Frontal cortex (tissue), 4 donors: ENCODE measurements at places on chromosomes 3 and 15.

- no peak for DNase-seq
Observed at GRCh38 chr15:76181705-76182107, 121.9 kb downstream of the TMEM266 start.

- DNase-seq = no peak
Observed at GRCh38 chr3:61922118-61922517, 360.7 kb downstream of the PTPRG start.

DNA sequence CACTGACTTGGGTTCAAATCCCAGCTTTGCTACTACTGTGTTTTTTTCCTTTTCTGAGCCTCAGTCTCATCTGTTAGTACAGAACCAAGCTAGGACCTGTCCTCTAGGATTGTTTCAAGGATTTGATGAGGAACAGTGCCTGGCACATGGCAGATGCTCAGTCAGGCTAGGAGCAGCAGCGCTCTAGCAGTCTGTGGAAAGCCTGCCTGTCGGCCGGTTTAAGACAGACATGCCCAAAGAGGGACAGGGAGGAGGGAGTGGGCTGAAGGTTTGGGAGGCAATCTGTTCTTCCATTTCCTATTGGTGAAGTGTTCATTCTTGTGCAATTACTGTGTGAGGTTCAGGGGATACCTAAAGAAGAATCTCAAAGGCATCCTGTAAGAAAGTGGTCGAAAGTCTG is 35.1 kb upstream of the RGMA start:
- no peak for DNase-seq

DNA sequence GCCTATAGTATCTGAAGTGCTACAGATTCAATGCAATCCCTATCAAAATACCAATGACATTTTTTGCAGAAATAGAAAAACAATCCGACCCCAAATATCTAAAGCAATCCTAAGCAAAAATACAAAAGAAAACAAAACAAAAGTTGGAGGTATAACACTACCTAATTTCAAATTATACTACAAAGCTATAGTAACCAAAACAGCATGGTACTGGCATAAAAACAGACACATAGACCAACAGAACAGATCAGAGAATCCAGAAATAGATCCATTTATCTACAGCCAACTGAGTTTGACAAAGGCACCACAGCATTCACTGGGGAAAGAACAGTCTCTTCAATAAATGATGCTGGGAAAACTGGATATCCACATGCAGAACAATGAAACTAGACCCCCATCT is 23.8 kb upstream of the CDAN1 start:
- DNase-seq = no peak

DNA sequence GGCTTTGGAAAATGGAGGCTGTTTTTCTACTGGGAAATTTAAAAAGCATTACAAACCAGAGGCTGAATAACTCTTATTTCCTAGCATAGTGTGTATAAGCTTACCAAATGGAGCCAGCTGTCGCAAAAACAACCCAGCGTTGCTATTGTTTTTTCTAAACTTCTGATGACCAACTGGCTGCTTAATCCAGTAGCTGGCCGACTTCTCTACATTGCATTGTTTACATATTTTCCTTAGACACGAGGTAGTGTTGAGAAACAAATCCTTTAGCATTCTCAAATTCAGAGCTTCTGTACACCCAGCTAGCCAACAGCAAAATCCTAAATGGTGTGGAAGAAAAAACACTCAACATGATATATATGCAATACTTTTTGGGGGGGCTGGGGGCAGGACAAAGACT is 161.0 kb upstream of the ADAMTS9 start:
- no peak for DNase-seq

- no peak for DNase-seq
Observed at GRCh38 chr15:83955806-83956265, 279.7 kb upstream of the GOLGA6L4 start.

DNA sequence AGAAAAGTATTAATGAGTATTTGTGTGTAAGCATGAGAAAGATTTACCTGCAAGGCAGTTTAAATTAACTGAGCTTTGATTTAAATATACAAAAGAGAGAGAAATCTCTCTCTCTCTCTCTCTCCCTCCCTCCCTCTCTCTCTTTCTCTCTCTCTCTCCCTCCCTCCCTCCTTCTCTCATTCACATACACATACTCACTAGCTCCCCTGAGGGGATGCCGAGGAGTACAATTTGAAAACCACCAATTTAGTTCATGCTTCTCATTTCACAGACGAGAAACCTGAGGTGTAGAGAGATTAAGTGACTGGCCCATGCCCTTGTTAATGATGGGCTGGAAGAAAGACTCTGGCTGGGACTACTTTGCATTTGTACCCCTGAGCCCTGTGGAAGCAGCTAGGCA is 59.4 kb downstream of the MECOM start:
- no peak for DNase-seq

DNA sequence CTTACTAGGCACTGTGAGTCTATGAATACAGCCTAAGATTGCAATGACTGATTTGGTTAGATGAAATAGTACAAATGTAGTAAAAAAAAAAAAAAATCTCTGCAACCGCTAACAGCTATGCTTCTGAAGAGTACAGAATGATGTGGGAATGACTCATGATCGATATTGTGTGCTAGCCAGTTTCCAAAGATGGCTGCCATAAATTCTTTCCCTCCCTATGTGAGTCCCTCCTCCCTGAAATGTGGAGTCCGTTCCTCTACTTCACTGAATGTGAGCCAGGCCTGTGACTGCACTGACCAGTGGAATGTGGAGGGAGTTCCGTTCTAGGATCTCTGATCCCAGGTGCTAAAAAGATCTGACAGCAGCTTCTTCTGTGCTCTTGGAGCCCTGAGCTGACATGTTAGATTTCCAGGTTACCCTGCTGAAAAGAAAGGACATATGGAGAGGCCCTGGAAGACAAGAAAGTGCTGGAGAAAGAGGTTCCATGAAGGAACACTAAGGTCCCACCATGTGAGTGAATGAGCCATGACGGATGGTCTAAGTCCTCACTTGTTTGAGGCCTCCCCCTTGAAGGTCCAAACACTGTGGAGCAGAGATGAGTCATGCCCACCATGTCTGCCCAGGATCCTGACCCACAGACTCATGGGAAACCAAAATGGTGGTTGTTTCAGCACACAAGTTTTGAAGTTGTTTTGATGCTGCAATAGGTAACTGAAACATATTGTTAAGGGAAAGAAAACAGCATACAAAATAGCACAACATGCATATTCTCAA is 46.3 kb downstream of the DGKG start:
- no peak for DNase-seq

DNA sequence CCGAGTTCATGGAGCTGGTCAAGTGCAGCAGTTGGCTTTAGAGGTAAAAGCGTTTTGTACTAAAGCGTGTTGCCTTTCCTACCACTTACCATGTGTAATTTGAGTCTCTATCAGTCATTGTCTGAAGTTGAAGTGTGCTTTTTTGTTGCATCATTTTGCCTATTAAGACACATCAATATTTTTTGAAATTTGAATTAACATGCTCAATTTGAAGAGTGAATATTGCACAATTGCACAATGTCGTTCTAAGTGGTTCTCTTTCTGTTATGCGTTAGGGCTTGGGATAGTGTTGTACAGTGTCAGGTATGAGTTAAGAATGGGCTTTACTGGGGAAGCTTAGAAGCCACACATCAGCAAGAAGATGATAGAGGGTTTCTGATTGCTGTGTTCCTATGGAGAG is 84.0 kb upstream of the ACKR4 start:
- no peak for DNase-seq

GRCh38 chr3:16033889-16034687 is 140.4 kb upstream of the GALNT15 start:
- no peak for DNase-seq

GRCh38 chr3:72086743-72087087 is 301.8 kb upstream of the PROK2 start:
- DNase-seq = no peak

DNA sequence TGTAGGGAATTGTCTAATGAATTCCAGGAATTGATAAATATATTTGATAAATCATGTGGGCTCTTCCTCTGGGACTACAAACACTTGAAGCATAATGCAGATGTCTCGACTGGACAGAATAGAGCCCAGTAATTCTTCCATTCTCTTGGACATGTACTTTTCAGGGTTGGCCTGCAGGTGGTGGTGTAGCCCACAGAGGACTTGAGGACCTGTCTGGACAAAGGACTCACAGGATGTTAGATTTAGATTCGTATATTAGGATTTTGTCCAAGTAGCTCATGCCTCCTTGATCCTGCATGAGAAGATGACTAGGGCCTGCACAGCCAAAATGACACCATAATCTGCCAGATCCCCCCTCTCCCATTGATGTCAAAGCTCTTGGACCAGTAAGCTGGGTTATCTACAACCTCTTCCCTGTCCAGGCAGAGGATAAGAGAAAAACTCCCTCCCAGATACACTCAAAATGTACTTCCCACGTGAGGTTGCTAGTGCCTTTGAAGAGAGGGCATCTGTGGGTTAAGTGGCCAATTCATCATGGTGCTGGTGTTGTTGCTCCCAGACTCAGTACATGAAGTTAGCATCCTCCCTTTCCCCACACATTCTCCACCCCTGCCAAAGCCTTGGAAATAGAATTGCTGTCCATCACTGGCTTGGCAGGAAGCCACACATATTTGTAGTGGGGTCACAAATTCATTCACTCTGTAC is 88.6 kb upstream of the ZNF280D start:
- peak; percentile 22 for DNase-seq

GRCh38 chr15:44102675-44103254 is 92.3 kb downstream of the FRMD5 start:
- DNase-seq = peak; percentile 22

DNA sequence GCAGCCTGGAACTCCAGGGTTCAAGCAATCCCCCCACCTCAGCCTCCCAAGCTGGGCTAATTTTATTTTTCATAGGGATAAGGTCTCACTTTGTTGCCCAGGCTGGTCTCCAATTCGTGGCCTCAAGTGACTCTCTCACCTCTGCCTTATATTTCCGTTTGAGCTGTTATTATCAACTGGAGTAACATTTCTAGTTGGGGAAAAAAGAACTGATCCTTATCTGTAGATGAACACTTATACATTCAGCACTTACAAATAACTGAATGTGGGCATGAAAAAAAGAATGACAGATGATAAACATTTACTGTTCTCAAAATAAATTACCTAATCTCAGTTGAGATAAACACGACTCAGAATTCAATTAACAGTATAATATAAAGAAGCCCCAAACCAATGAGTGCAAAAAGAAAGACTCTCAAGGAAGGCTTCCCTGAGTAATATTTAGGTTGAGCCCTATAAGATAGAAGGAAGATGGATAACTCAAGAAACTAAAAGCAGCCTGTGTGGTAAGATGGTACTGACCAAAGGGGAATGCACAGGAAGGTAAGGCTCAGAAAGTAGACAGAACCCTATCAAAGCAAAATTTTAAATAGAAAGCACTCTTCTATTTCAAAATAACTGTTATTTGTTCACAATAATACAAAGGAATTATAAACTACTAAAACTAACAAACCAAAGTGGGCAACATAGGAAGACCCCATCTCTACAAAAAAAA is 11.8 kb downstream of the UBE3A start:
- DNase-seq = no peak

- no peak for DNase-seq
Observed at GRCh38 chr15:90044916-90045371, 43.8 kb downstream of the ZNF710 start.

DNA sequence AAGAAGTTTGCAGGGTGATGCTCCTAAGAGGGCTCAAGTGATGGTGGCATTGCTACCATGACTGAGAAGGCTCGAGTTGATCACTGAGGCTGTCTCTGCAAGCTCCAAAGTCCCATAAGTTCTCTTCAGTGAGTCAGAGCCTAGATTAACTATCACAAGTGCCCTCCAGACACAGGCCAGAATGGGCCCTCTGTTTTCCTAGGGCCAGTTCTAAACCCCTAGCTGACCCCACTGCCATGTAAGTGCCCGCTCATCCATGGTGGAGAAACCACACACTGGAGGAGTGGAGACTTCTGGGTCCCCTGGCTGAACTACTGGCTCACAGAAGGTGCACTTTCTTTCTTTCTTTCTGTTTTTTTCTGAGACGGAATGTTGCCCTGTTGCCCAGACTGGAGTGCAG is 87.6 kb upstream of the WNT5A start:
- no peak for DNase-seq

DNA sequence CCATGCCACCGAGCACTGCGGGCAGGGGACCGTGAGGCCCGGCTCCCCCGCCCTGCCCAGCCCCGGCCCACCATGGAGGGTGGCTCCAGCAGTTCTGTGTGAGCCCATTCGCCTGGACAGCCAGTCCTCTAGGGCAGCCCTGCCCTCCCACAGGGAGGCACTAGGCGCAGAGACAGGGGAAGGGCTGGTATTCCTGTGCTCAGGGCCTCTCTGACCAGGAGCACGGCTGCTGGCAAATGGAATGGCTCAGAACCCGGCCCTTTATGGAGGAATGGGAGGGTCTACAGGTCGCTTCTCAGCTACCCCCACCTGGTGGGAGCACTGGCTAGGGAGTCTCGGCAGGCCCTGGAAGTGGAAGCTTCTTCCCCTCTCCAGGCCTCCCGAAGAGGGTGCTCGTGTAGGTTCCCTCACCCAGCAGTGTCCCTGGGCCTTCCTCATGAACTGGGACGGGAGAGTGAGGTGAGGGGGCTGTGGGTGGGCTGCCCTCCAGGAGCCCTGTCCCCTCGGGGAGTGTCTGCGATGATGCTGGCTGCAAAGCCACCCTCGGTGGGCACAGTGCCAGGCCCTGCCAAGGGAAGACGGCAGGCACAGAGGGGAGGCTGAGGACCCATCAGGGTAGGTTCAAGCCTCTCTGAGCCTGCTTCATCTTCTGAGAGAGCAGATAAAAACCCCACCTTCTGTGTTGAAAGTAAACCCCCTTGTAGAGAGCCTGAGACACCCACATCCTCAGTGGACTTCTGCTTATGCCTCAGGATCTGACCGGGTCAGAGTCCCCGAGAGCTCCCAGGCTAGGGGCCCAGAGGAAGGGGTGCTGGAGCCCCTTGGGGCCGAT is 1.5 kb downstream of the MELTF start:
- DNase-seq = no peak

DNA sequence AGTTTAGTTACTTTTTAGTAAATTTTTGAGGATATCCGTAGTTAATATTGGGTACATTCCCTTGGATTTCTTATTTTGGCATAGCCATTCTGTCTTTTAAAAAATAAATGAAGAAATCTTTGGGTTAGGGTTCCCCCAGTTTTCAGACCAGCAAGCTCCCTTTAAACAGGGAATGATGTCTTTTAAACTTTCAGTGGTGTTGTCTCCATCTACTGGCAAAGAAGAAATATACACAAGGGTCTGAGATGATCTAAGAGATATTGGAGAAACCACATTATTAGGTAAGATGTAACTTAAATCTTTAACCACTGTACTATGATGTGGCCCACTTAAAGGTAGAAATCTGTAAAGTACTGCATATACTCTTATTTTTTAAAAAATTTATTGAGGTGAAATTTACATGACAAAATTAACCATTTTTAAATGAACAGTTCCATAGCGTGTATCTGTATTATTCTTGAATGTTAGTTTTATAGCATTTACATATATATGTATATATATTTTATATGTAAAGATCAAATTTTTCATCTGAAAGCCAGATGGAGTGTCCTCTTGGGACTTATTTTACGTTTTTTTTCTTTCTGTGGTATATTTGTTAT is 35.1 kb upstream of the EIF3J start:
- DNase-seq = peak; percentile 41

- no peak for DNase-seq
Observed at GRCh38 chr15:85515212-85515611, 134.8 kb downstream of the AKAP13 start.

GRCh38 chr3:144643771-144644198 is 672.2 kb downstream of the DIPK2A start:
- no peak for DNase-seq
